ENCODE measurements at places on chromosomes 13 and 19.
A peak's percentile ranks its signal among the peaks of the same experiment; 100 is the strongest.

DNA sequence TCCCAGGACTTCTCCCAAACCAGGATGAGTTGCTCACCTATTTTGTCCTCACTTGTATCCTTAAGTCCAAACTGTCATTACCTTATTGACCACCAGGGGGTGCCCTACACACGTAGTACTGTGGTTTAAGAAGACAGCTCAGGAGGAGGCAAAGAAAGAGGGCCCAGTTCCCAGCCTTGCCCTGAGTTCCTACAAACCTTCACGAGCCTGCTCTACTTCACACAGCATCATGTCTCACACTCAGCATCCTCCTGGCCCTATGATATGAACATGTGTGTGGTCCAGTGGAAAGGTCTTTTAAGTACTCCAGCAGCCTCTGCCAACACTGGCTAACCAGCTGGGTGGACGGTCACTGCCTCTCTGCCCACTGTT, 8.1 kb upstream of the ZNF784 start:
- H3K36me3 ChIP-seq, result no peaks in the 10 kb centered on the region
- no peak overlapping the region for H3K27ac ChIP-seq
- H3K4me3 ChIP-seq, result no peak overlapping the region
- DNase-seq, result peak; percentile 89
- no peaks in the 10 kb centered on the region for H3K27me3 ChIP-seq
- H3K4me1 ChIP-seq, result peaks cover 12% of the 10 kb centered on the region

DNA sequence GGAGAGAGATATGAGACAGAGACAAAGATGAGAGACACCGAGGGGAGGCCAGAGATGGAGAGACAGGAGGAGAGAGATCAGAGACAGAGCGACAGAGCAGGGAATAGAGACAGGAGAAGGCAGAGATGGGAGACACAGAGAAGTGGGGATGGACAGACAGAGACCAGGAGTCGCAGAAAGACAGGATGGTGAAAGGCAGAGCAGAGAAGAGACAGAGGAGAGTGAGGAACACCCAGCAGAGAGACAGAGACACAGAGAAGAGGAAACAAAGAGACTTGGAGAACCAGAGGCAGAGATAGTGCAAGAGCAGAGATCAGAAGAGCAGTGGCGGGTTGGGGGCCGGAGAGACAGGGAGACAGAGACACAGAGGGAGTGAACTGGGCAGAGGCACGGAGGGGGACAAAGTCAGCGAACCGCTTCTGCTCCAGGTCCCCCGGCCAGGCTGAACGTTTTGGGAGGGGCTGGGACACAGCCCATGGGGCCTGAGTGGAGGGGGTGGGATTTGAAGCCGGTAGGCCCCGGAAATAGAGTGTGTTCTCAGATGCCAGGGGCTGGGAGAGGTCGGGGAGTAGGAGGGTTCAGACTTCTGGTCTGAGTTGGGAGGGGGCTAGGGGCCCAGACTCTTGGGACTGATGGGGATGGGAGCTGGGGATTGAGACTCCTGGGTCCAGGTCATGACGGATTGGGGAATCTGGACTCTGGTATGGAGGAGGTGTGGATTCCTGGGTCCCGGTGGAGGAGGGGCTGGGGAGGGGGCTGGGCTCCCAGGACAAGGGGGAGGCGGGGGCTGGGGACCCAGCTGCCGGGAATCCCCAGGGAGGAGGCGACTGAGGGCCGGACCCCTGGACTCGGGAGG, 654 bp downstream of the ZNF579 start:
- peaks cover 9% of the 10 kb centered on the region for H3K36me3 ChIP-seq
- H3K4me3 ChIP-seq, result peak overlapping the region; percentile 98
- peak overlapping the region; percentile 62 for H3K27ac ChIP-seq
- 0 out of 2 replicates have a peak, but pooled peaks cover 3% of the 10 kb centered on the region for H3K4me1 ChIP-seq
- H3K27me3 ChIP-seq, result 0 out of 2 replicates have a peak, but pooled peaks cover 2% of the 10 kb centered on the region

- H3K27me3 ChIP-seq, result no peaks in the 10 kb centered on the region
- H3K36me3 ChIP-seq, result no peaks in the 10 kb centered on the region
- peaks cover 24% of the 10 kb centered on the region for H3K4me1 ChIP-seq
- no peak overlapping the region for H3K4me3 ChIP-seq
- DNase-seq, result no peak
Measured at GRCh38 chr19:42435316-42435715, 7.4 kb downstream of the CXCL17 start.

GRCh38 chr19:46786236-46787039, 2.0 kb downstream of the SLC1A5 start:
- no peaks in the 10 kb centered on the region for H3K27me3 ChIP-seq
- peaks cover 41% of the 10 kb centered on the region for H3K36me3 ChIP-seq
- H3K4me1 ChIP-seq, result peaks cover 50% of the 10 kb centered on the region
- H3K4me3 ChIP-seq, result peak overlapping the region; percentile 98
- DNase-seq, result peak; percentile 90
